ENCODE measurements at places on chromosomes 1 and 21.

DNA sequence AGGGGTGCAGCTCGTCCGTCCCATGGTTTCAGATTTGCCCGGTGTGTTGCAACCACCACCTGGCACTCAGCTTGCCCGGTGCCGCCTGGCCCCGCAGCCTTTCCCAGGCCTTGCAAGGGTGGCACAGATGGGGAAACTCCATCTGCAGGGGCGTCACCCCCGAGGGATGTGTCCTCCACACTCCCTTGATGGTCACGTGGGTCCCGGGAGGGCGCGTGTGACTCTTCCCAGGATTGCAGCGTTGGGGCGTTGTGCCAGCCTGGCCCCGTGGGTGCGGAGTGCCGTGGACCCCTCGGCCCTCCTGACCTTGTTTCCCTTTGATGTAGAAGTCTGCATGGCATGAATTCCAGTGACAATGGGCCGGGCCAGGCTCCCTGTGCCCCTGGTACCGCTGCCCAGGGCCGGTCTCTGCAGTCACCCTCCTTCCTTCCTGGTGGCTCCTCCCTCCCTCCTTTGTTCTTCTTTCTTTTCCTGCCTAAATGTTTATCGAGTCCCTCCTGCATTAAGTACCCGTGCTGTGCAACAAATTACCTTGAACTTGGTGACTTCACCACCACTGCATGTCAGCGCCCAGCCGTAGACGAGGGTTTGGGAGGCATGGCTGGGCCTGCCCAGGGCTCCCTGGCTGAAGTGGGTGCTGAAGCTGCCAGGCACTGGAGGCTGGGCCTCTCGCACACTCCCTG is 22.9 kb downstream of the RRP1 start:
- no peak for DNase-seq

- no peak for DNase-seq
Measured at GRCh38 chr1:247273013-247273412, 17.1 kb downstream of the VN1R5 start.

- DNase-seq: no peak
Measured at GRCh38 chr1:109761227-109762038, 2.3 kb downstream of the EPS8L3 start.

DNA sequence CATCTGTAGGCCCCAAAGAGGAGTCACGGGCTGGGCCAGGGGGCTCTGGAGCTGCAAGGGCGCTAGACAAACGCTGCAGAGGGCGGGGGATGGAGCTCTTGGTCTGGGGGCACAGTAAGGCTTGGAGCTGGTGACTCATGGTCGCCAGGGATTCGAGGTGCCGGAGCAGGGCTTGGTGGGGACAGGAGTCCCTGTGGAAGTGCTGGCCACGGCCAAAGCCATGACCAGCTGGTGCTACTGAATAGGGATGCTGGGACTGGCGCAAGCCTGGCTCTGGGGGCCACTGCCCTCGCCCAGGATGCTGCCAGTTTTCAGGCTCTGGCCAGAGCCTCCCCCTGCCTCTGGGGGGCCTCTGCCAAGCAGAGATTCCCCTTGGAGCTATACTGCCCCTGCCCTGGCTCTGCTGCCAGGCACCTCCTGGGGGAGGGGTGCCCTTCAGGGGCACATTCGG is 25.2 kb downstream of the SPOCD1 start:
- DNase-seq: no peak

DNA sequence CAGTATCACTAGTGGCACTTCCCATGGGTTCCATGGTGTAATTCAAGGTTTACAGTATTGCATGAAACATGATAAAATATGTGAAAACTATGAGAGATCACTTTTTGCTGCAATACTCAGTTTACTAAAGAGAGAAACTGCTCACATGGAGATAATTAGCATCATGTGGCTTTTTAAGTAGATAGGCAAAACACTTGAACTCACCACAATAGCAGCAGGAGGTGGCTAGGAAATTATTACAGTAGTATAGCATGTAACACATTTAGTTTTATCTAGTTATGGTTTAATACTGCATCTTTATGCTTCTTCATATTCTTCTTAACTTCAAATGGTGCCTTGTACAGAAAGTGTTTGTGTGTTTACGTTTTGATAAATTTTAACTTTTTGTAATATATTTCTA is 698.5 kb upstream of the BRINP3 start:
- no peak for DNase-seq

- peak; percentile 9 for DNase-seq
Measured at GRCh38 chr1:174742805-174743653, 256.7 kb upstream of the CACYBP start.

GRCh38 chr1:10637834-10638558 is 158.4 kb downstream of the CASZ1 start:
- DNase-seq: no peak

GRCh38 chr1:234310460-234310817 is 62.8 kb upstream of the COA6 start:
- DNase-seq: no peak

- DNase-seq: no peak
Measured at GRCh38 chr1:91854852-91855534, 31.0 kb downstream of the TGFBR3 start.

DNA sequence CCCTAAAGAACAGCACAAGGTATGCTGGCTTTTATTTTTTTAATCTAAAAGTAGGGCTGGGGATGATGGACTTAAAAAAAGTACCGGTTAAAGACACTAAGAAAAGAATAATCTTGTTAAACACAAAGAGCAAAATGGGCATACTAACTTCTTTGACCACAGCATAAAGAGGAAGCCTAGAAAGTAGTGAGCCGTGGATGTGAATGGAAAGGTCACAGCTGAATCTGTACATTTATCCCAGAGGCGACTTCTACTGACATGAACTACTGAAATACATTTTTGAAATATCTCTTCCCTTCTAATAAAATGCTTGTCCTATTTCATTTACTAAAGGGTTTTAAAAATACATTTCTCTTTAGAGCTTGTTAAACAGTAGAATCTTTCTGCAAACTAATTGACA is 140.7 kb downstream of the SLC45A1 start:
- DNase-seq: no peak

DNA sequence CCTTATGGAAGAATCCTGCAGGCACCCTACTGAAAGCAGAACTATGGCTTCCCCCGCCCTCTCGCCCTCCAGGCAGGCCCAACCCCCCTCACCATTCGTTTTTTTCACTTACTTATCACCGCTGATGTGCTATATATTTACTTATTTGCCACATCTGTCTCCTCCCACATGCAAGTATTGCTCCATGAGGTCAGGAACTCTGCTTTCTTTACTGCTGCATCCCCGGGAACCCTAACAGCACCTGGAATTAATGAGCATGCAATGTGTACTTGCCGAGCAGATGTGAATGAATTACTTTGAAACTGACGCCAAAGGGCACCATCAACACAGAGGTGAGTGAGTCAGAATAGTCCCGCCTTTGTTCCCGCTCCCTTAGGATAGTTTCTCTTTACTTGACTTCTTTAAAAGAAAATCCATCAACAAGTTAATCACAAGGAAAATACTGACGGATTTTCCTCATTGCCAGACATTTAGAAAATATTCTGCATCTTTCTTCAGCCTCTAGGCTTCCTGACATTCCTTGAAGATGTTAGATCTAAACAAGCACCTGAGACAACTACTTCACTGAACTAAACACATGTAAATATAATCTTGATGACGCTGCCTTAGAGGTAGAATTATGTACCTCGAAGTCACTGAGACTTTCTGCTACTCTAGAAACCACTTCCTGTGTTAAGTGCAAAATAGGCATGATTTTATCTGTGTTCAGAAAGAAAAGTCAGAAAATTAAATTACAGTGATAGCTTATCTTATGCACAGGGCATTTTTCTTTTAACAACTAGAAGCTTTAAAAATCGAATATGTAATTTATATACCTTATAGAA is 17.5 kb upstream of the RAB4A start:
- peak; percentile 47 for DNase-seq

- no peak for DNase-seq
Measured at GRCh38 chr21:32955311-32956060, 70.2 kb upstream of the OLIG2 start.

- peak; percentile 67 for DNase-seq
Measured at GRCh38 chr1:202154766-202155477, 5.5 kb downstream of the PTPN7 start.

GRCh38 chr1:163504331-163504978 is 182.7 kb downstream of the NUF2 start:
- no peak for DNase-seq

DNA sequence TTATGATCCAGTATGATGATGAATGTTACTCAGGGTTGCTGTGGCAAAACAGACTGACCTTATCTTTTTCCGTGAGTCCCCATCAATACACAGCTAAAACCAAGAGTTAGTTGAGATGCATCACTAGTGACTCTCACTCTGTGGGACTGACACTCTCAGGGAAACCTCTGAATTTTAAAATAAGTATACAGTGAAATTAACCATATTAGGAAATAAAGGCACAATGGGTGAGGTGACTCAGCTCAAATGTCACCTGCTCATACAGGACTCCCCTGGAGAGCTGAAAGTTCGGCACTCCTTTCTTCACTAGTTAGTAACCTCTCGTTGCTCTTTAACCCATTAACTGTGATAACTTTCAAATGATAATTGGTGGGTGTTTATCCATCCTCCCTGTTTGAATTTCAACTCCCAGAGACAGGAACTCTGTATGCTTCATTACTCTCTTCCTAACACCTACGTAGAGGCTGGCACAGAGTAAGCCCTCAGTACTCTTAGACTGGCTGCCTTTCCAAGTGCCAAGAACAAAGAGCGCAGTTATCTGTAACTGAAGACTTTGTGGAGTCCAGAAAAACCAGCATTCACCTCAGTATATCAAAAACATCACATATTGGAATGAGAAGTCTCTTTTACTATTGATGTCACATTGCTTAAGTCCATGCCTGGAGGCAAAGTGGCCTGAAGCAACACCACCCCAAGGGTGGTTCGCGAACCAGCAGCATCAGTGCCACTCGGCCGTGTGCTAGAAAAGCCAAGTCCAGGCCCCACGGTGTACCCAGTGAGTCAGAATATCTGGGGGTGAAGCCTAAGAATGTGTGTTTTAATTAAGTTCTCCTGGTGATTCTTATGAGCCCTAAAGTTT is 91.1 kb downstream of the NIBAN1 start:
- DNase-seq: no peak

DNA sequence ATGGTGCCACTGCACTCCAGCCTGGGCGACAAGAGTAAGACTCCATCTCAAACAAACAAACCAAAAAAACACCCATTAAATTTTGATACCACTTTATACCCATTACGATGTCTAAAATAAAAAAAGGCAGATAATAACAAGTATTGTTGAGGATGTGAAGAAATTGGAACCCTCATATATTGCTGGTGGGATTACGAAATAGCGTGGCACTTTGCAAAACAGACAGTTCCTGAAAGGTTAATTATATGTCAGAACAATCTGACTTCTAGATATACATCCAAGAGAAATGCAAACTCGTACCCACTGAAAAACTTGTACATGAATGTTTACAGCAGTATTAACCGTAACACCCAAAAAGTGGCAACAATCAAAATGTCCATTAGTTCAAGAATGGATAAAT is 70.3 kb downstream of the USP24 start:
- DNase-seq: no peak

DNA sequence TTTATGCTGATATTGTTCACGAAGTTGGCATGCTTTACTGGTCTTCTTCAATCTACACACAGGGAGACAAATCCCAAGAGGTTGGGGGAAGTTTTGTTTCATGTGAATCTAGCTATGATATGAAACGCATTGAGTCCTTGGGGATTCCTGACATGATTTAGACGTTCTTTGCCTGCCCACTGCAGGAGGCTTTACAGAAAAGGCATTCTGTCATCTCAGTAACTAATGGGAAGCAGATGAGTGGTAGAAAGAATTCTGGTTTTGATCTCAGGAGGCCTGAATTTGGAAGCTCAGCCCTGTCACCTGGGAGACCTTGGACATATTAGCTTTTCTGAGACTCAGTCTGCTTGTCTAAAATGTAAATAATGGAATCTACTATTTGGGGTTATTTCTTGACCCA is 383.0 kb upstream of the NFIA start:
- DNase-seq: peak; percentile 3

DNA sequence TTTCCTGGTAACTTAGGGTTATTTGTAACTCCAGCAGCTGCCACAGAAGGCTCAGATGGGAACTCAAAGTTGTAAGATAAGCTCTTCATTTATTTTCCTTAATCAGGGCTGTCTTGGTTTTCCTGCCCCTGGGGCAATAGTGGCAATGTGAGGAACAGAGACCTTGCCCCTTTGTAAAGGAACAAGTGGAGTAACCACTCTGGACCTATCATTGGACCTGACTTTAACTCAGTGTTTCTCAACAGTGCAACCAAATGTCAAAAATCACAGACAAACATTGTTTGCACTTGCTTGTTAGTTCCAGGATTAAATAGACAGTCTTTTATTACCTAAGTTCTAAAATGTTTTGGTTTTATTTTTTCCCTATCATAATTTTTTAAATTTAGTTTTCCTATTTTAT is 2.8 kb upstream of the FMO3 start:
- no peak for DNase-seq

- DNase-seq: no peak
Measured at GRCh38 chr1:46492871-46493270, 3.2 kb downstream of the DMBX1 start.

GRCh38 chr1:180563026-180563827 is 4.5 kb downstream of the OVAAL start:
- DNase-seq: peak; percentile 66

GRCh38 chr1:152048416-152049009 is 11.7 kb upstream of the S100A11 start:
- no peak for DNase-seq

- DNase-seq: no peak
Measured at GRCh38 chr1:178189814-178190213, 95.9 kb downstream of the RASAL2 start.

GRCh38 chr21:34992180-34992579 is 56.9 kb downstream of the RUNX1 start:
- no peak for DNase-seq

- no peak for DNase-seq
Measured at GRCh38 chr1:183230413-183230812, 44.3 kb downstream of the LAMC2 start.

DNA sequence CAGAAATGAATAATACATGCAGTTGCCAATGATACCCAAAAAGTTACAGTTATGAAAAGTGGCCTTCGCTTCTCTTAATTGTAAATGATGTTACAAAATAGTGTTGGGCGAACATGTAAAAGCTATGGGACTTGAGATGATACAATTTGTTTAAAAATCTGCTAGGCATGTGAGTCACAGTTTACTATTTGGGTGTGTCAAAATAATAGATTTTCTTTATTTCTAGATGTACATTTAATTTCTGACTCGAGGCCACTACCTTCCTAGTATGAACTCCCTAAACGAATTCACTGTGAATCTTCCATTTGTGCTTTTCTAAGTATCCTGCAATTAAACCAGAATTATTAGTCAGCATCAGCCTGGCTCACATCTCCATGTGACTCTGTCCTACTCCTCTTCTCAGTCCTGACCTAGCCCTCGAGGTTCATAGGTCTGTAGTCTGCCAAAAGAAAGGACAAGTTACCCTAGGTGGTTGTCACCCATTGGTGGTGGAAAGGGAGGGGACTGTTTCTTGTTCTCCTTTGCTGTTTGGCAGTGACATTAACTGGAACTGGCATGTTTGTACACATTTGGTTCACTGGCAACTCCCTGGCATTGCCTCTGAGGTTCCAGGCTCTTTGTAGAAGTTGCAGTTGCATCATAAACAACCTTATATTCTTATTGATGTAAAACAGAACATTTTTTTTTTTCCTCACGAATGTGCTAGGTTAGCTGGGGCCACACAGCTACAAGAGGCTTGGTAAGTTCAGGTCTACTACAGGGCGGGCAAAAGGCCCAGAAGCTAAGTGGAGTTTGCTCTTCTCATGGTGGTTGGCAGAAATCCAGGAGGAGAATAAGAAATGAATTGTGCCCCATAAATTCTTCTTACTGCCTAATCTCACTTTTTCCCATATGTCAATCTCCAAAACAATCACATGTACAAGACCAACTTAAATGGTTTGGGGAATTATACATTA is 746.5 kb upstream of the ADAMTS5 start:
- no peak for DNase-seq

All from astrocyte of the spinal cord (primary cell).